Right ventricle myocardium superior (tissue), 1 donor: ENCODE measurements at places on chromosomes 16 and 17.

DNA sequence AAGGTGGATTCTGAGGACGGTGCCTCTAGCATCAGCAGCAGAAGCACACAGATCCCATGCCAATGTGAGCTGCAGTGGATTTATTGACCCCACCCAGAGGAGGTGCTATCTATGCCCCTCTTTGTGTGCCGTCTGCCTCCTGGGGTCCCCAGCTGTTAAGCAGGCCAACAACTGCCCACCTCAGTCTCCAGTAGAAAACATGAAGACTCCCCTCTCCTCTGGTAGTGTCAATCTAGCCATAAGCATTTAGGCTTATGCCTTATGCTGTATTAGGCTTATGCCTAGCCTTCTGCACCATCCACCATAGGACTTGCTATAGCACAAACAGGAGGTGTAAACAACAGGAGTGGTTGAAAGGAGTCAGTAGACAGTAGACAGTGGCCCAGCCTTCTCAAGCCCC, 417.9 kb upstream of the C16orf82 start:
- no peak for DNase-seq

- DNase-seq, result no peak
These were observed 42.9 kb upstream of the DNAH17 start for GRCh38 chr17:78620099-78620498.

DNA sequence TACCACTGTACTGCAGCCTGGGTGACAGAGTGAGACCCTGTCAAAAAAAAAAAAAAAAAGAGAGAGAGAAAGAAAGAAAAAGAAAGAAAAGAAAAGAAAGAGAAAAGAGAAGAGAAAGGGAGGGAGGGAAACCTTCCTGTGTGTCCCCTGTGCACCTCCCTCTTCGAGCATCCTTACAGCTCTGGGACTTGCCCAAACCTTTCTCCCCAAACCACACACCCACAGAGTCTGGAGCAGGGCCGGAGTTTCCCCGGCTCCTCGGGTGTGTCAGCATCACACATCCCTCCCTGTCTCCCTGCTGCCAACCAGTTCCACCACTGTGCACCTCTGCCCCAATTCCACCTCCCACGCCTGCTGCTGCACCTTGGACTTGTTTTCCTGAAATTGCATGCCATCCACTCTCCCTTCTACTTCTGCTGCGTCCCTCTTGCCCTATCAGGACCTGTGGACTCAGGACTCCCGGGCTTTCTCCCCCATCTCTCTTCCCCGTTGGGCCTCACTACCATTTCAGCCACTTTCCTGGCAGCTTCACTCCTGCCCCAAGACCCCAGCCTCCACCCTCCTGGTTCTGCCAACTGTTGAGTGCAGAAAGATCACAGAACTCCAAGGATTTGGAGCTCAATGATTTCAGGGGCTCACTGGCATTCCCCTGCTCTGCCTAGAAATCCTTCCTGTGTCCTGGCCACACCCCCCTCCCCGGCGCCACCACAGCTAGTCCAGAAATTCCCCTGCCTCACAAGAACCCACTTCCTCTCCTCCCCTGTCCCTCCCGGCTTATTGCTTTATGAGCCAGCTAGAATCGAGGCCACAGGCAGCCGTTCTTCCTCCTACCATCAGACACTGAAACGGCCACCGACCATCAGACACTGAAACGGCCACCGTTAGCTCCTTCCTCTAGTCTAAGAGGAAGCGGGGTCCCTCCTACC, 3.7 kb upstream of the CDK3 start:
- peak; percentile 60 for DNase-seq

GRCh38 chr17:31320241-31320640, 1.2 kb downstream of the EVI2A start:
- no peak for DNase-seq

GRCh38 chr16:87955302-87956097, 4.3 kb downstream of the BANP start:
- peak; percentile 24 for DNase-seq

DNA sequence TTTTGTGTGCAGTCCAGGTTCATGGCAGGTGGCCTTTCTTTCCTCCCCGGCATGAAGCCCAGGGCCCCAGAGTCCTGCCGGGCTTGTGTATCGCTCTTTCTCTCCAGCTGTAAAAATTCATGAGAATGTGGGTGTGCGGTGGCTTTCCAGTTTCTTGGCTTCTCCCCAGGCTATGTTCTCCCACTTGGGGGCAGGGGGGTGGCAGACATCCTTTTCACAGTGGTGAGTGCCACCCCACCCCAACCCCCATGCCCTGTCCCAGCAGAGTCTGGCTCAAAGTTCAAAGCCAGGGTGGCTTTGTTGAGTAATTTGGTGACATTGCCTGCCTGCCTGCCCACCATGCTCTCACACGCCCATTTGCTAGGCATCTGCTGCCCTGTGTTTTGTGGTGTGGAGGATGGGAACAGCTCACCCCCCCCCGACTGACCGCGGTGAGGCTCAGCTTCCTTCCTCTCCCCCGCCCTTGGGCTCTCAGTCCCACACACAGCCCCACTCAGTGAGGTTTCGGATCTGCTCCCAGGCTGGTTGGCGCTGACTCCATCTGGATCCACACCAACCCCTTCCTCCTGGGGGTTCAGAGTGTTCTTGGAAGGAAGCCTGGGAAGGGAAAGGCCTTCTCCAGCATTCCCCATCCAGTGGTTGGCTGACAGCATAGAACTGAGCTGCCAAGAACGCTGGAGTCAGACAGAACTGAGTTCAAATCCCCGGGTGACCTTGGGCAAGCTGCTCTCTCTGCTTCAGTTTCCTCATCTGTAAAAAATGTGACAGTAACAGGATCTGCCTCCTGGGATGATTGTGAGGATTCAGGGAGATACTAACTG, 36.0 kb downstream of the CHD9 start:
- DNase-seq, result peak; percentile 94

DNA sequence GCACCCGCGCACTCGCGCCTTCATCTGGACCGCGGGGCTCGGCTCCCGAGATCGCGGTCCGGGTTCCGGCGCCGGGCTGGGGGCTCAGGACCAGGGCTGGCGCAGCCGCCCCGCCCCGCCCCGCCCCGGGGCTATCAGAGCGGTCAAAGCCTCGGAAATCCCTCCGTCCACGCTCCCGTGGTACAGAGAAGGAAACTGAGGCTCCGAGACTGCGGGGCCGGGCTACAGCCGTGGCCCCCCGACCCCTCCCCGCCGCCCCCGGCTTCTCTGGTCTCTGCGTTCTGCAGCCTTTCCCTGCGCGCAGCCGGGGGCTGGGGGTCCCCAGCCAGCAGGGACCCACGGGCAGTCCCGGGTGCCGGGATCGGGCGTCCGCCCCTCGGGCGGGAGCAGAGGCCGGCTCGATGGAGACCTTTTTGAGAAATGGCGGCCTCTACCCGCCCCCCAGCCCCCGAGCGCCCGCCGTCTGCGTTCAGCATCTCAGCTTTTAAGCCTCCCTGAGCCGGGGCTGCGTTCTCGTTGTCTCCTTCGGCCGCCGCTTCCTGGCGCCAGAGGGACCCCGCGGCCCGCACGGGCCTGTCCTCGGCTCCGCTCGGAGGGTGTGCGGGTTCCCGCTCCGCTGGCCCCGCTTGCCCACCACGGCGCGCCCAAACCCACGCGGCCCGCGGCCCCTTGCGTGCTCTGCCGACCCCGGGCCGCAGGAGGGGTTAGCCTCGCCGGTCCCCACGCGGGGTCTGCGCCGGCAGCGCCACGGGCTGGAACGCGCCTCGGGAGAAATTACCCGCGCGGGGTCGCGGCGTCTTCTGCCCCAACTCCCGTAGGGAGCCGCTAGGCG, 1.5 kb upstream of the NPTX1 start:
- no peak for DNase-seq

- no peak for DNase-seq
These were observed 11.4 kb downstream of the CFAP97D1 start for GRCh38 chr17:43791589-43791988.

DNA sequence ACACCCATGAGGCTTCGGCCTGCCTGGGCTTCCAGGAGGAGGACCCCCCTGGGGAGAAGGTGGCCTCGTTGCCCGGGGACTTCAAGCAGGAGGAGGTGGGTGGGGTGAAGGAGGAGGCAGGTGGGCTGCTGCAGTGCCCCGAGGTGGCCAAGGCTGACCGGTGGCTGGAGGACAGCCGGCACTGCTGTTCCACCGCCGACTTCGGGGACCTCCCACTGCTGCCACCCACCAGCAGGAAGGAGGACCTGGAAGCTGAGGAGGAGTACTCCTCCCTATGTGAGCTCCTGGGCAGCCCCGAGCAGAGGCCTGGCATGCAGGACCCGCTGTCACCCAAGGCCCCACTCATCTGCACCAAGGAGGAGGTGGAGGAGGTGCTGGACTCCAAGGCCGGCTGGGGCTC, 41.5 kb downstream of the SREBF1 start:
- no peak for DNase-seq

DNA sequence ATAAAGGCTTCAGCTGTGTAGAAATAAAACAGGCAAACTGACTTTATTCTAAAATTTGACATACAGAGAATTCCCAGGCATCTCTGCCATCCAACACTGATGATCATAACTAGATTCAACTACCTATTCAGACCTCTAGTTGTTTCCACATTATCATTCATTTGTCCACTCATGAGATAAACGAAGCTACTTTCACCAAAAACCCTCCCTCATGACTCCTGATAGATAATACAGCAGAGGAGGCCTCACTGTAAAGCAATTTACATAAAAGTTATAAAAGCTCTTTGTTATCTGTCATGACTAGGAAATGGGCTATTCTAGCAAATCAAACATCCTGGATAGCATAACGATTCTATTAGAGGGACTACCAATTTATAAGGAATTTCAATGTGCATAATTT, 19.6 kb upstream of the RFFL start:
- DNase-seq, result no peak

- DNase-seq, result no peak
These were observed 231.5 kb upstream of the ZFHX3 start for GRCh38 chr16:73279451-73279850.

- no peak for DNase-seq
These were observed 8.6 kb downstream of the RFWD3 start for GRCh38 chr16:74657870-74658642.
